Fibroblast of skin of abdomen (primary cell): ENCODE measurements at places on chromosomes 11 and 22.

GRCh38 chr11:33258631-33259205 is 1.5 kb downstream of the HIPK3 start:
- DNase-seq = peak; percentile 26

DNA sequence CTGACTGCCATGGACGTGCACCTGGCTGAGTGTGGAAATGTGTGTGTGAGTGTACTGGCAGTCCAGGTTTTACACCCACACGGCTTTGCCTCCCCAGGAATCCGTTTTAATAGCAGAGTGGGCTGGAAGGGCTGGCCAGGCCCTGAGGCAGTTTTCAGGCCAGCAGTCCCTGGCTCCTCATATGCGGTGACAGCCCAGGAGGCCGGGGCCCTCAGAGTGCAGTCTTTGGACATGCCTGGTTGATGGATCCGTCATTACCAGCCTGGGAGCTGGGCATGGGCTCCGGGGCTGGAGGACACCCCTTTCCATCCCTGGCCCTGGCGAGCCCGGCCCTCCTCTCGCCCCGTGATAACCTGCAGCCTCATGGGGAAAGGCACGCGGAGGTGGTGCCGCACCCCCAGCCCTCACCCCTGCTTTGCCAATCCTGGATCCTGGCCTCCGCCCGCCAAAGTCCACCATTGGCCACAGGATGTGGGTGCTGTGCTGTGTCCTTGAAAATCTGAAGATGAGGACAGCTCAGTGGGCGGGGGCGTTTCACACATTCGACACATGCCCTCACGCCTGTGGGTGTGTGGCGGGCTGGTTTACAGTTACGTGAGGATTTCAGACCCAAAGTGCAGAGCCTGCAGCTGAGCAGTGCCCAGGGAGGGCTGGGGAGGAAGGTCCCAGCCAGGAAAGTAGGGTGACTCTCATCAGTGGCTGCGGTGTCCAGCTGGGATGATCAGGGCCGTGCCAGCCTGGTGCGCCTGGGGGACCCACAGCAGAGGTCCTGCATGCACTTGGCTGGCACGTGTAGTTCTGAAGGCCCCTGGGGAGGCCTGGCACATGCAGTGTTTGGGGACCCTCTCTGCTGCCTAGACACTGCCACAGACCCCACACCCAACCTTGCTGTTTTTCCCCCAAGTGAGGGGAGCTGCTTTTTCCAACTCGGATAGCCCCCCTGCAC is 55.1 kb downstream of the RTN4R start:
- DNase-seq = no peak

GRCh38 chr11:65116370-65117205 is 913 bp downstream of the ZNHIT2 start:
- DNase-seq = peak; percentile 37

DNA sequence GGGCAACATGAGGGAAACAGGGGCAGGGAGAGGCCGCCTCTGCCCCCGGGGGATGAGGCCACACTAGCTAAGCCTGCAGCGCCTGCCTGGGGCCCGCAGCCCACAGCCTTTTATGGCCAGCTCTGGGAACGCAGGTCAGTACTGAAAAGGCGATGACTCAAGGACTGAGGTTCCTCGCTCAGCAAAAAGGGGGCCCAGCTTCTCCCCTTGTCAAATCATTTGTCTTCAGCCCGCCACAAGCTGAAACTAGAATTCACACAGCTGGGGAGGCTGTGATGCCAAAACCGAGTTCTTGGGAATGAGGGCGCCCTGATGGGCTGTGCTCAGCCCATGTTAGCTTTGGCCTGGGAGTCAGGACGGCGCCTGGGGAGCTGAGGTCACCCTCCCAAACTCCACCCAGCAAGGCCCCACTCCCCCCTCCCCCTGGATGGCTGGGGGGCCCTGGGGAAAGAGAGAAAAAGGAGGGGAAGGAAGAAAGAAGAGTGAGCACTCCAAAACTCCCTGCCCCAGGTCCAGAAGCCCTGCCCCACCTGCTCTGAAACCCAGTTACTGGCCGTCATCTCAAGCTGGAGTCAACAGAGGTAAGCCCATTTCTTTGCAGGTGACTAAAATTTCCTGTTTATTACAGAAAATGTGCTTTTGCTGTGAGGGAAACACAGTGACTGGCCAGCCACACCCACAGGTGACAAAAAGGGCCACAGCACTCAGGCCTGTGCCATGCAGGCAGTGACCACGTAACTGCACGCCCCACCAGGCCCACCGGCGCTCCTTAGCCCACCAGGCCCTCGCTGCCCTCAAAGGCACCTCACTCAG is 13.7 kb downstream of the EHD1 start:
- peak; percentile 91 for DNase-seq

DNA sequence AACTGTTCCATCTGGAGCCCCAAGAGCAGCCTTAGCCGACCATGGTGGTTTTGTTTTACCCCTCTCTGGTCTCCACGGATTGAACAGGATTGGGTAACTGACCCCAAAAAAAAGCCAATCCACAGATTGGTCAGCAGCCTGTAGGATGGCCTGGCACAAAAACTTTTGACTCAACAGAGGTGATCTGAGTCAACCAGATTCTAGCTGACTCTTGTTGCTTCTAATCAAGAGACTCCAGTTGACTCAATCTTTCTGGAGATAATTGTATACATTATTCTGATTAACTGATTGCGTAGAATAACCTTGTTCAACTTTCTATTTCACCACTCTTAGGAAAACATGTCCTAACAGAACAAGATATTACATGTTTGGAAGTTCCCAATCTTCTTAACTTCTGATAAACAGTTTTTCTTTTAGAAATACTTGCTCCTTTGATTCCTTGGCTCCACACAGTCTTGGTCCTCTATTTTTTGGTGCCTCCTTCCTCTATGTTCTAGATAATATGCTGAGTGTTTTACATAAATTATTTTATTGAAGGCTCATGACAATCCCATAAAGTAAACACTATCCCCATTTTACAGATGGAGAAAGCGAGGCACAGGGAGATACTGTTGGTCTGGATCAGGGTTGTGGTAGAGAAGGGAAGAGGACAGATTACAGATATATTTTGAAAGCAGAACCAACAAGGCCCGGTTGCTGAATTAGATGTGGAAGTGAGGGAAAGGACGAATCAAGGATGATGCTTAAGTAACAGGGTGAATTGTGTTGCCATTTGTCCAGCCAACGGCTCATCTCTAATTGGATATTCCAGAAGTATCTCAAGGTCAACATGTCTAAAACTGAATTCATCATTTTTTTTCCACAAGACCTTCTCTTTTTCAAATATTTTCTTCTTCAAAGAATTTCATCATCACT is 11.5 kb upstream of the ZC3H12C start:
- DNase-seq = no peak

GRCh38 chr11:45210846-45211245 is 64.4 kb downstream of the PRDM11 start:
- DNase-seq = no peak

GRCh38 chr11:96219981-96220623 is 122.9 kb downstream of the MAML2 start:
- DNase-seq = peak; percentile 44

GRCh38 chr22:33579448-33580093 is 340.7 kb downstream of the LARGE1 start:
- peak; percentile 37 for DNase-seq

GRCh38 chr11:77195071-77195755 is 67.2 kb downstream of the MYO7A start:
- no peak for DNase-seq

GRCh38 chr11:125192717-125193415 is 28.3 kb downstream of the PKNOX2 start:
- no peak for DNase-seq

- no peak for DNase-seq
Measured at GRCh38 chr22:28207281-28208030, 288.4 kb upstream of the PITPNB start.

DNA sequence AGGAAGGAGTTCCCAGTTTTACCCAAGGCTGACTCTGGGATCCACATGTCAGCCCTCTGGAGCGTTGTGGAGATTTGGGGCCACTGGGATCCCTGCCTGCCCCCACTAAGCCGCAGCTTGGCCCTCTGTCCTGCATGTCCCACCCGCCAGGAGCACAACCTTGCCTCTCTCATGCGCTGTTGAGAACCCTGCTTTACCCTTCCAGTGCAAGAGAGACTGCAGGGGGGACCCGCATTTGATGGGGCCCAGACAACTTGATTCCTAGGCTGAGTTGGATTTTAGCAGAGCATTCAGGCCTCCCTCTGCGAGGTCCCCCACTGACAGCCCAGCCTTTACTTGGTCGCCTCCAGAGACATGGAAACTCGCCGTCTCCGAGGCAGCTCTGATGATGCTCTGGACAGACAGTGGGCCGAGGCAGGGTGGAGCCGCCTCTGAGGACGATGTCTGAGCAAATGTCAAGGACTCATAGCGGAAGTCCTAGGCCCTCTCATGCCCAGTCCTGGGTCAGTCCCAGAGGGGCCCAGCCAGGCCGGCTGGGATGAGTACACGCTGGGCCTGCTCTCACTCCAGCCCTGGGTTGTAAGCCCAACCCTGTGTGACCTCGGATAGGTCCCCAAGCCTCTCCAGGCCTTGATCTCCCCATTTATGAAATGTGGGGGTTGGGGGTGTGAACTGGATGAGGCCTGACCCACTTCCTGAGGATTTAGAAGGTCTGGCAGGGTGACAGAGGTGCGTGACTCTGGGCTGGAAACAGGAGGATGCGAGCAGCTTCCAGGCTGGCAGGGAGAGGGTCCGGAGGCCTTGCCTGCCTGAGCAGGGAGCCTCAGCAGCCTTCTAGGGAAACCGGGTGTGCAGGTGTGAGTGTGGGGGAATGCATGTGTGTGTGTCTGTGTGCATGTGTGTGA is 630 bp downstream of the CD5 start:
- no peak for DNase-seq

DNA sequence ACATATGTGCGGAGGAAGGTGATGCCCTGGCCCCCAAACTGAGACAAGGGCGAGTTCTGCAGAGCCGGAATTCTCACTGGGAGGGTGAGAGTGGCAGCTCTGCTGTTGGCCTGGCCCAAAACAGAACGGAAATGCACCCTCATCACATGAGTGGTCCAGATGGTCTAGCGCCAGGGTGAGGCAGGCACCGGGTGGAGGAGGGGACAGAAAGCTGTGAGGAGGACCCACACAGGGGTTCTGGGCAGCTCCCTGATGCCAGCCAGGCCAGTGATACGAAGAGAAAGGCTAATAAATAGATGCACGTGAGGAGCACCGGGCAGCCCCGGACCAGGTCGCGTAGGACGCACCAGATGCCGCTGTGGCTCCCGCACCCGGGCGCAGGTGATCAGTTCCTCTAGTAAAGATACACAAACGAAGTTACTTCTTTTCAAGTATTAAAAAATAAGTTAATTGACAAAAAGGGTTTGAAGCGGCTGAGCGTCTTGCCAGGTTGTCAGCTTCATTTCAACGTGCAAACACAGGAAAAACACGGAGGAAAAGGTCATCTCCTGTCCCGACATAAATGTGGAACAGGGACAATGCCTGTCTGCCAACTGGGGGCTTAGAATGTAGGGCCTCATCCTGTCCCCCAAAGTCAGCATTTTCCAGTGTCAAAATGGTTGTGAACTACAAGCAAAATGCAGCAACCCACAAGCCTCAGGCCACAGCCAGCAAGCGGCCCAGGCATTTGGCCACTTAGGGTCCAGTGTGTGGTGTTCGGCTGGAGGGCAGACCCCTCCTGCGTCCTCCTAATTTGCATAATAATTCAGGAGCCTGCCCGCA is 15.3 kb upstream of the BID start:
- DNase-seq = no peak

DNA sequence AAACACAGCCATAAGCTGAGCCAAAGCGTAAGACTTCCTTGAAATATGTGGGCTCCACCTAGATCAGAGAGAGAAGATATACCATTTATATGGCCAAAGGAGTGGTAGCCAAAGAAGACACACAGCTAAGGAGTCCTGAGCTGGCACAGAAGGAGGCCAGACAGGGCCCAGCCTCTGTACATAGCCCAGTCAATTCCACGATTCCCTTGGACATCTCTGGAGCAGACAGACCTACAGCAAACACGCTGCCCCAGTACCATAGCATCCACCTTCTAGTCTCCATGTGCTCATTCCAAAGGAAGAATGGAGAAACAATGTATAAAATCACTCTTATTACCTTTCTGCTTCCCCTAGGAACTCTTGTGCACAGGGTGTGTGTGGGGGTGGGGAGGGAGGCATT is 102.1 kb upstream of the LDLRAD3 start:
- no peak for DNase-seq

DNA sequence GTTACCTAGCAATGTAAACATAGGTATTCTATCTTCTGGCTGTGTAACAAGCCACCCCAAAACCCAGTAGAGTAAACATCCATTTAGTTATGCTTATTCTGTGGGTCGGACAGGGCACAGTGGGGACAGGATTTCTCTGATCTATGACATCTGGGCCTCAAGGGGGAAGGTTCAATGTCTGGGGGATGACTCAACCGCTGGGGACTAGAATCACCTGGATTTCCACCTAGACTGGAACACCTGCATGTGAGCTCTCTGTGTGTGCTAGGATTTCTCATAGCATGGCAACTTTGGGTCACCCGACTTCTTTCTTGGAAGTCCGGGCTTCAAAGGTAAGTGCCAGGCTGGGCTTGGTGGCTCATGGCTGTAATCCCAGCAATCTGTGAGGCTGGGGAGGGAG is 36.5 kb upstream of the MICAL2 start:
- no peak for DNase-seq

- DNase-seq = peak; percentile 78
Measured at GRCh38 chr11:61891331-61892084, at the start of gene FADS3. TSS of gene FADS3 (minus strand) at chr11:61891545. CDS start at chr11:61891381, 164 bp downstream.
